ENCODE measurements at places on chromosomes 3 and 15.

DNA sequence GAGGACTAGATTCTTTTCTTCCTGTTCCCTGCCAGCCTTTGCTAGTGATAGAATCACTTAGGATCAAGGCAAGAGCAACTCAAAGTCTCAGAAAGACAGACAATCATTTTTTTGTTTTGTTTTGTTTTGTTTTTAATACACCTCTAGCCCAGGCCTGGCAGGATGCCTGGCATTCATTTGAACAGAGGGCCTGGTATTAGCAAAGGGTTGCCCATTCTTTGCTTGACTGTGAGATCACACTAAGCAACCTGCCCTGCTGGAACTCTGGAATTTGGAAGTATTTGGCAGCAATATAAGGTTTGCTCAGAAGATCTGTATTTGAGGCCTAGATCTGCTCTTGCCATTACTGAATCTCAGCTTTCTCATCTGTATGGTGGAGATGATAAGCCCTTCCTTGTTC is 21.8 kb upstream of the ATP13A5 start:
- no peak for DNase-seq

- no peak for DNase-seq
Observed at GRCh38 chr15:101255615-101256241, 3.9 kb upstream of the CHSY1 start.

DNA sequence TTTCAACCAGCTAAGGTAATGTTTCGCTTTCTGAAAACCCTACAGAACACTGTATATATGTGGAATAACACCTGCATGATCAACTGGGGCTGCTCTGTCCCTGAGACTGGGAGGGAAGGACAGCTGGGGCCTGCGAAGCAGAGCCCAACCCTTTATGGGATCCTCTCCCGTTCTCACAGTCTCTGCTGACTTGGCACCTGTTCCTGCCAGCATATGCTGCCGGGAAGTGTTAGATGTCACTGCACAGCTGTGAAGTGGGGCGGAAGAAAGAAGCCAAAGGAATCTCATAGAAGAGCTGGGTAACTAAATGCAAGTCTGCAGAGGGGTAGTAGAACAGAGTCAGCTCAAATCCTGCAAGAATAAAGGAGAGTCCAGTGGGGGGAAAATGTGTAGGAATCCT is 29.6 kb downstream of the LRRC3B start:
- DNase-seq: no peak

DNA sequence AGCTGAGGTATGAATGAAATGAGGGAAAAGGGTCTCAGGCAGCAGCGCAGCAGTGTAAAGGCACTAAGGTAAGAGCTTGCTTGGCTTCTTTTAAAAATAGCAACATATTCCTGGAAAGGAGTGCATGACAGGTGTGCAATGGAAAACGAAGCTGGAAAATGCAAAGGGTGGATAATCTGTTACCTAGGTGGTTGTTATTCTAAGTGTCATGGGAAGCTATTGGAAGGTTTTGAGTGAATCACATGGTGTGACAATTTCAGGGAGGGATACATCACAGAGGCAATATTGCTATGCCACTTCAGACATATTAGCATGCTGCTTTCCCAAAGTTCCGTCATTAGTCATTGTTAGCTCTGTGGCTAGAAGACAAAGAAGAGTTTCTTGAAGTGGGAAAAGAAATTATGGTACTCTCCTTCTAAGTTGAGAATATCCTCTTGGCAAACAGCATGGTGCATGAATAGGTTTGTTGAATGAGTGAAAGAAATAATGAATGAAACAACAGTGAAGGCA is 28.7 kb upstream of the TMEM45A start:
- no peak for DNase-seq

DNA sequence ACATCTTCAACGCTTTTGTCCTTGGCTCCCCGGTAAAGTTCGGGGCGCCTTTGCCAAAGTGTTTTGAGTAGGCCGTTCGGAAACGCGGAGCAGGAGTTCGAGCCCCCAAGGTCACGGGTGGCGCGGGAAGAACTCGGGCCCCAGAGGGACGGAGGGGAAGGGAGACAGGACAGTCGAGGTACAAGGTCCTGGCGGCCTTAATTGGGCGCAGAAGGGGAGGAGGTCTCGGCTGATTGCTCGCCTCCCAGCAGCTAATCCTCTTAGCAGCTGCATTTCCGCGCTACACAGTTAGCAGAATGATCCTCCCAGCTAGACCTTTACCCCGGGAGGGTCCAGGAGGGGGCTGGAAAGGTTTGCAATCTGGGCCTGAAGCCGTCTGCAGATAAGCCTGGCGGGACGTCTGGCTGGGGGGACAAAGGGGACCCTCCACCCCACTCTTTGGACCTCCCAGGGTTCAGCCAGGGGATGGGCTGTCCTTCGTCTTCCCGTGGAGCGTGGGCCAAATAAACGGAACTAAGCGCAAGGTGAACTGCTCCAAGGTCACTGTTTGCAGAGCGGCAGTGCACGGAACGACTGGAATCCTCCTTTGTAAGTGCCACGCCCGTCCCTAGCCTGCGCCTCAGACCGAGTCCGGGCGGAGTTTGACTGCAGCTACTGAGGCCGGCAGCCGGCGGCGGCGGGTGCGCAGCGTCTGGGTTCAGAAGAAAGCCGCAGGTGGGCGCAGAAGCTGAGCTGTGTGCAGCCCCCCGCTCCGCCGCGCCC is 7.2 kb downstream of the EOMES start:
- DNase-seq: no peak
